D341Med (cell line): ENCODE measurements at places on chromosomes 13 and 19.

- DNase-seq, result no peak
These were observed 3.7 kb upstream of the ARHGAP45 start for GRCh38 chr19:1063030-1063908.

GRCh38 chr13:37075164-37075563, 15.7 kb upstream of the SUPT20H start:
- DNase-seq, result no peak

- DNase-seq, result no peak
These were observed 3.6 kb downstream of the RABAC1 start for GRCh38 chr19:41955521-41955920.

- no peak for DNase-seq
These were observed 63.5 kb upstream of the CSNK1A1L start for GRCh38 chr13:37168926-37169325.

DNA sequence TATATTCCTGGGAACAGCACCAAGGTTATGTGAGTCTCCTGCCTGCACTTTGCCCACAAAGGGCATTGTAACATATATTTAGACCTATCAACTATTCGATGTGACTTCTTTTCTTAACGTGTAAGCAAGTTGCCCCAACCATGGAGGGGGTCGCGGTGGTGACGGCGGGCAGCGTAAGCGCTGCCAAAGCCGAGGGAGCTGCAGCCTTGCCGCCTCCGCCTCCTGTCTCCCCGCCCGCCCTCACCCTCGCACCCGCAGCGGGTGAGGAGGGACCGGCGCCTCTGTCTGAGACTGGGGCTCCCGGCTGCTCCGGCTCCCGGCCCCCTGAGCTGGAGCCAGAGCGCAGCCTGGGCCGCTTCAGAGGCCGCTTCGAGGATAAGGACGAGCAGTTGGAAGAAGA, 59.0 kb downstream of the ZNF676 start:
- DNase-seq, result no peak

GRCh38 chr19:29569038-29569911, 36.8 kb upstream of the POP4 start:
- DNase-seq, result no peak

GRCh38 chr19:39303373-39304184, 7.4 kb downstream of the IFNL1 start:
- no peak for DNase-seq

DNA sequence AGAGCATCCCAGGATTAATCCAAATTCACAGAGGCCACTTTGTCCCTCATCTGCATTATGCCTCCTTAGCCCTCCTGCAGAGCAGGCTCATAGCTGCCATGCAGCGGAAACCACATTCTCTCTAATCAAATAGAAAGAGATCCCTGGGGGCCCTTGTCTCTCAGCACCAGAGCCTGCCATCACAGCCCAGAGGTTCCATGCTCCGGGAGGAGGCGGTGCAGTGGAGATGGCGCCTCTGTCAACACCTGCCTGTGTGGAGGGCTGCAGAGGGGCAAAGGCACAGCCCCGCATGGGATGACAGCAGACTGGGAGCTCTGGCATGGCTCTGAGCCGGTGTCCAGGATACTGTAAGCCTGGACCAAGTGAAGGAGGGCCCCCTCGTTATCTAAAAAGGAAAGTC, 111.3 kb downstream of the SLC7A1 start:
- DNase-seq, result no peak

GRCh38 chr19:15426485-15427349, 7.9 kb upstream of the AKAP8L start:
- DNase-seq, result no peak

DNA sequence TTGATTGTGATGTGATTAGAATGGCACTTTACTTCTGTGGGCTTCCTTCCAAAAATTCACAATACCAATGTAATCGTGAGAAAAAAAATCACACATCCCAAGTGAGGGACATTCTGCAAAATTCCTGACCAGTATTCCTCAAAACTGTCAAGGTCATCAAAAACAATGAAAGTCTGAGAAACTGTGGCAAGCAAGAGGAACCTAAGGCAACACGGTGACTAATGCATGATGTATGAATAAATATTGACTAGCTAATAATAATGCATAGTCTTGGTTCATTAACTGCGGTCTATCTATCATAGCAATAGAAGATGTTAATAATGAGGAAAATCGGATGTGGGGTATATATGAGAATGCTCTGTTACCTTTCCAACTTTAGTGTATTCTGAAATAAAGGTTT, 159.0 kb downstream of the RFC3 start:
- DNase-seq, result no peak

GRCh38 chr19:1811942-1812425, at the start of gene ATP8B3:
TSS of gene ATP8B3 (minus strand) at chr19:1812276. CDS start at chr19:1811736, 540 bp downstream.
- DNase-seq, result no peak

GRCh38 chr19:48149430-48149829, 20.7 kb downstream of the LIG1 start:
- no peak for DNase-seq

- no peak for DNase-seq
These were observed 96.9 kb downstream of the TBC1D4 start for GRCh38 chr13:75384879-75385707.

GRCh38 chr19:13016628-13017305, 21.5 kb downstream of the NFIX start:
- no peak for DNase-seq

DNA sequence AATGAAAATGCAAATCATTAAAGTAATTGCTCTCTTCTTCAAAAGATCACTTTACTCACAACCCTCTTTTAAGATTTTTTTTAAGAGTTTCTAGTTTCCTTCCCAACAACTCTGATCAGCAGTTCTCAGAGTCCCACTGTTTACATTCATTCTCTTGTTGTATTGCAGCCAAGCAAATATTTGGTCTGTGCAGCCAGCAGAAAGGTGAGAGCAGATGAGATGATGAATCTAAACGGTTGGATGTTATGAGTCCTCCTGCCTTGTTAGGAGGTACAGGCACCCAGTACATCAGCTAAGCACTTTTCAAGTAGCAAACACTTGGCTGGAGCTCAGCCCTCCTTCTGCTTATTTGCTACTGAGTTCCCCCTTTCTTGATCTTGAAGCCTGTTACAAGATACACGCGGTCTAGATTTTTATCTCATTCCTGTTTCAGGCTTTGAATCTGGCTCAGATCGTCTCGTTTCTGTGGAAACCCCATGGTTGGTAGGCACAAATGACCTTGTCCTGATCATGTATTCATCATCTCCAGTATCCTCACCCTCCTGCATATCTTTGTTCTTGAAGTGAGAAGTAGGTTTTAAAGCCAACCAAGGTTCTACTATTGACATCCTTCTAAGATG, 300.7 kb downstream of the DCT start:
- no peak for DNase-seq

GRCh38 chr13:99303863-99304521, 3.2 kb downstream of the GPR183 start:
- no peak for DNase-seq

GRCh38 chr19:4380254-4380727, 20.1 kb downstream of the SH3GL1 start:
- no peak for DNase-seq

GRCh38 chr19:11814700-11815035, 595 bp downstream of the ZNF440 start:
- no peak for DNase-seq

DNA sequence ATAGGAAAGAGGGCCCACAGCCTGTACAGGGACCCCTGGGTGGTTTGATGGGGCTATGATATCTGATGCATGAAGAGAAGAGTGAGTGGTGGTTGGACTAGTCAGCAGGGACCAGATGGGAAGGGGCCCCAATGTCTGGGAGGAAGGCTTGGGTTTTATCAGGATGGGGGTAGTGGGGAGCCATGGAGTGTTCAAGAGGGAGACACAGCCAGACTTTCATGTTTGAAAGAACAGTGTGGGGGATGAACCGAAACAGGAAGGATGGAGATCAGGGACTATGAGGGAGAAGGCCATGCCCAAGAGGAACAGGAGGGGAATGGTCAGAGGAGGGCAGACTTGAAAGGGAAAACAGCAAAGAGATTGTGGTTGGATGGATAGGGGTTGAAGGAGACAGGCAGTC, 63.1 kb downstream of the UNC13A start:
- no peak for DNase-seq

DNA sequence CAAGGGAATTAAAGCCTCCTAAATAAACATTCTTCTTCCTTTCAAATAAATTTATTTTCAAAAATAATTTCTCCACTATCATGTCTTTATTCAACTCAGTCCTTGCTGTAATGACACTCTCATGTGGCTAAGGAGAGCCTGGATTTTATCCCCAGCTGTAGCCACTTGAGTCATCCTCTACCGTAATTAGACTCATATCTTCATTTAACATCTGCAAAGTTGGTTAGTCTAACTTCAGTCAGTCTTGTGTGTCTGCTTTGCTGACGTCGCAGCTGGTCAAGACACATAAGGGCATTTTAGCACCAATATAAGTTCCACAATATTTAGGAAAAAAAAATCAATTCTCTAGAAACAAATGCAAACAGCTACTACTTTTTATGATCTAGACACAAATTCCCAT, 776.4 kb upstream of the ATXN8OS start:
- no peak for DNase-seq

DNA sequence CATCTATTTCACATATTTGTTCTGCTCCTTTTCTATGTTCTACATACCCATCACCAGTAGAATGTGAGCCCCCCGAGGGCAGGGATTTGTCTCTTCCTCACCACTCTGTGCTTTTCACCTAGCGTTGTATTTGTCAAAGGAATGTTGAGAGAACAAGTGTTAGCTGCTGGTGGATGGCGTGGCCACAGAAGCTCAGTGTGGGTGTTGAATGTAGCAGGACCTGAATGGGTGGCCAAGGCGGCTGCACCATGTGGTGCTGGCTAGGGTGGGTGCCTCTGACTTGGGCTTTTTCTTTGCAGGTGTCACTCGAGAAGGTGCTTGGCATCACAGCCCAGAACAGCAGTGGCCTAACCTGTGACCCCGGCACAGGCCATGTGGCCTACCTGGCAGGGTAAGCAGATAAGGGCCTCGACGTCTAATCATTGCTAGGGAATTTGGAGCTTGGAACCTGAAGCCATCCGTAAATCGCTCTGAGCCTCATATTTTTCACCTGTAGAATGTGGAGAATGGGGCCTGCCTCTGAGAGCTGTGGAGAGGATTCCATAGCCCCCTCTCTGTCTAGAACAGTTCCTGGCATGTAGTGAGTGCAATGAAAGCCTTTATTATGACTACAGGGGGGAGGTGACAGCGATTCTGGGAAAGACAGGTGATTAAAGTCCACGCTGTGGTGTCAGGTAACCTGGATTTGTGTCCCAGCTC, 3.9 kb downstream of the WDR62 start:
- DNase-seq, result no peak

GRCh38 chr19:32018014-32018413, 327.4 kb upstream of the ZNF507 start:
- no peak for DNase-seq

DNA sequence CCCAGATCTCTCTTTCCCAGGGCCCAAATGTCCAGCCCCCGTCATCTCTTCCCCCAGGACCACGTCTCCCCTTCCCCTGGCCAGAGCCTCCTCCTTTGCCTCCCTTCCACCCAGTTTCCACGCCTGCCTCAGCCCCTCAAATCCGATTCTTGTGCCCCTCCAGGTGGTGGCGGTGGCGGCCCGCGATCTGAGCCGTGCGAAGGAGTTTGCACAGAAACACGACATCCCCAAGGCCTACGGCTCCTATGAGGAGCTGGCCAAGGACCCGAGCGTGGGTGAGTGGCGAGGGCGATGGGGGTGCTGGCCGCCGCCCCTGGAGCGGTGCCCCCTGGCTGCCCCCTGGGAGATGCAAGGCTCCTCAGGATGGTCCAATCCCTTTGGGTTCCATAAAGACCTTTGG, 1.3 kb downstream of the DHDH start:
- DNase-seq, result no peak

GRCh38 chr19:35316560-35316959, 12.4 kb upstream of the CD22 start:
- DNase-seq, result no peak

- no peak for DNase-seq
These were observed 23.2 kb downstream of the SPATA13 start for GRCh38 chr13:24183741-24184182.
